Foreskin melanocyte (primary cell): ENCODE measurements at places on chromosomes 12 and 14.

GRCh38 chr14:99554757-99555531, 49.1 kb downstream of the CCDC85C start:
- DNase-seq = no peak

- no peak for DNase-seq
Observed at GRCh38 chr12:70408004-70408790, 42.1 kb downstream of the KCNMB4 start.

GRCh38 chr14:65042731-65043372, 56.2 kb downstream of the FNTB start:
- DNase-seq = no peak

DNA sequence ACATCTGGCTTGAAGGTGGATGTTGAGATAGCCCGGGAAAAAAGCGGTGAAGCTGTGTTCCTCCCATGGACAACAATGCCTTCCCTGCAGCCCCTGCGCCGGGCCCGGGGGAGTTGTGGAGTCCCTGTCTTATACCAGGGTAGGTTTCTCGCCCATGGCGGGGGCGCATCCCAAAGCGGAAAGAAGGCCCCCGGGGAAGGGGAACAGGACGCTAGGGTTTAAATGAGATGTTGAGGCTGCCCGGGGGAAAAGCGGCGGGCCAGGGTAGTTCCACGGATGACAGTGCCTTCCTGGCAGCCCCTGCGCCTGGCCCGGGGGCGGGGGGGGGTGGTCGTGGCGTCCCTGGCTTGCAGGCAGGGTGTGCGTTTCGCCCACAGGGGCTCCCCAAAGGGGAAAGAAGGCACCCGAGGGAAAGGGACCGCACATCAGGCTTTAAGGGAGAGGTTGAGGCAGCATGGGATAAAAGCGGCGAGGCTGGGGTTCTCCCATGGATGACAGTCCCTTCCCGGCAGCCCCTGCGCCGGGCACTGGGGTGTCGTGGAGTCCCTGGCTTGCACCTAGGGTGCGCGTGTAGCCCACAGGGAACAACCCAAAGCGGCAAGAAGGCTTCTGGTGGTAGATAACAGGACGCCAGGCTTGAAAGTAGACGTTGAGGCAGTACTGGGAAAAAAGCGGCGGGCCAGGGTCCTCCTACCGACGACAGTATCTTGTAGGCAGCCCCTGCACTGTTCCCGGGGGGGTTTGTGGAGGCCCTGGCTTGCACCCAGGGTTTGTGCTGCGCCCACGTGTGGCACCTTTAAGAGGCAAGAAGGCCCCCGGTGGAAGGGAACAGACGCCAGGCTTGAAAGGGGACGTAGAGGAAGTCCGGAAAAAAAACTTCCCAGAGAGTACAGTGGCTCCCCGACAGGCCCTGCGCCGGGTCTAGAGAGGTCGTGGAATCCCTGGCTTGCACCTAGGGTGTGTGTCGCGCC, 160.8 kb upstream of the ALG10B start:
- DNase-seq = no peak

GRCh38 chr12:124517260-124518050, 50.0 kb downstream of the NCOR2 start:
- DNase-seq = no peak

- no peak for DNase-seq
Observed at GRCh38 chr14:32472076-32472475, 143.0 kb downstream of the AKAP6 start.

DNA sequence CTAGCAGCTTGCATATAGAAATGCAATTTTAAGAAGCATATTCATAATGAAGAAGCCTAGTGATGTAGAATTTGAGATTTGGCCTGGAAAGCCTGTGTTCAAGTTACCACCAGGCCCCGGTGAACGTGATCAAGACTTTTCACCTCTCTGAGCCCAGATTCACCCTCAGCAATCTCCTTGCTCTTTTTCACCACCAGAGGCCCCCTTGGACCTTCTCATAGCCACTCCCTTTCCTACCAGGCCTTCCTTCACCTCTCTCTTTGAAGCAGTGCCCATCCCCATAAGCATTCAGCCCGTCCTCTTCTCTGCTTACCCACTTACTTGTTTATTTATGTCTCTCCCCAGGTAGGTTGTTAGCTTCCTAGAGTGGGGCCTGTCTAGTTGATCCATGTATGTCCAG, 1280.9 kb downstream of the AACS start:
- DNase-seq = no peak

DNA sequence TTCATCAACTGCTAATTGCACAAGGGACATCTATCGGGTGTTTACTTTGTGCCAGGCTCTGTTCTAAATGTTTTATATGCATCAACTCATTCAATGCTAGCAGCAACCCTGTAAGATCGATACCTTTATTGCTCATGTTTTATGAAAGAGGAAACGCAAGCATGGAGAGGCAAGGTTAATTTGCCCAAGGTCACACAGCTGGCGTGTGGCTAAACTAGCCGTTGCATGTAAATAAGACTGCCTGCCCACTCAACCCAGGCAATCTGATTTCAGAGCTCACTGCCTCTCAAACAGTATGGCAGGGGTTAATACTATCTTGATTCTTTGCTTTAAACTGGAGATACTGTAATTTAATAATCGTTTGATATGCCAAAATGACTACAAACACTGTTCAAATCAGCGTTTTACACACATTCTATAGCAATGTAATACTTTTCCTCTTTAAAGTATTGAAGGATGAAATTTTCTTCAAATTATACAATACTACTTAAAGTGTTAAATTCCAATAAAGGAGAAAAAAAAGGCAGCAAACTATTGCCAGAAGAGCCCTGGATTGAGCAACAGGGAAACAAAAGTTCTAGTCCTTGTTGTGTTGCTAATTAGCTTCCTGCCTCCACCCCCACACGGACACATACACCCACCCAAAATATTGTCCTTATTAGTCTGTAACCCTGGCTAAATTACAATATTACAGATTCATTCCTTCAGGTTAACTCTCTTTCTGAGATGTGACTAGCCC, 39.1 kb upstream of the DHRS7 start:
- DNase-seq = no peak

GRCh38 chr12:118727979-118728366, 253.4 kb upstream of the SRRM4 start:
- no peak for DNase-seq

GRCh38 chr12:56699020-56699661, 11.1 kb upstream of the PTGES3 start:
- no peak for DNase-seq

- DNase-seq = no peak
Observed at GRCh38 chr14:100176811-100177327, 17.4 kb upstream of the DEGS2 start.

DNA sequence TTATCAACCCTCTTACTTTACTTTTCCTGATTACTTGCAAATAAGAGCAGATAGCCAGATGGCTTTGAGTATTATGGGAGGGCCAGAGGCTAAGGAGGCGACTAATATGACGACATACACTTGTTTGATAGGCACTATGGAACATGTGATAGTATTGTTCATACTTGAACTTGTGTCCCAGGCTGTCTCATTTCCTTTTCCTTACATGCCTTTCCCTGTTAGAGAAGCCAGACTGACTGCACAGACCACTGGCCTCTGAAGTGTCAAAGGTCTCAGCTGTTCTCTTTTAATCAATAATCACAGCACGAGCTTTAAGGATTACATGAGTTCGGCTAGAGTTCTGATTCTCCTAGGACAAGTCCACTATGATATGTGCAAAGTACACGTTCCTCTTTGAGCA, 326.0 kb downstream of the PRKD1 start:
- peak; percentile 11 for DNase-seq

DNA sequence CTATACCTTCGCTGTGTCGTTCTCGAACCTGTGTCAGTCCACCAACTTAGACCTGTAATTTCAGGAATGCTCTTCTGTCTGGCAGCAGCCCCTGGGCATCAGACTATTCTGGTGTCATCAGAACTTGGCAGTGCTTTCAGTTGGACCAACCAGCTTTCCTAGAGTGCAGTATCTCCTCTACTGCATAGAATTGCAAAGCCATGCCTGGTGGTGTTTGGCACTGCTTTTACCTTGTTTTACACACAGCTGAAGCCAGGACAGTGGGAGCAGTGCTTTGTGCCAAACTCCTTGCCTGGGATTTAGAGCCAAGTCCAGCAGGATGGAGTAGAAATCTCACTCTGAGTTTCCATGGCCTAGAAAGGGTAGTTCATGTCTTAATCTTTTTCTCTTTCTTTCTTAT, 1.5 kb downstream of the FLVCR2 start:
- DNase-seq = no peak

DNA sequence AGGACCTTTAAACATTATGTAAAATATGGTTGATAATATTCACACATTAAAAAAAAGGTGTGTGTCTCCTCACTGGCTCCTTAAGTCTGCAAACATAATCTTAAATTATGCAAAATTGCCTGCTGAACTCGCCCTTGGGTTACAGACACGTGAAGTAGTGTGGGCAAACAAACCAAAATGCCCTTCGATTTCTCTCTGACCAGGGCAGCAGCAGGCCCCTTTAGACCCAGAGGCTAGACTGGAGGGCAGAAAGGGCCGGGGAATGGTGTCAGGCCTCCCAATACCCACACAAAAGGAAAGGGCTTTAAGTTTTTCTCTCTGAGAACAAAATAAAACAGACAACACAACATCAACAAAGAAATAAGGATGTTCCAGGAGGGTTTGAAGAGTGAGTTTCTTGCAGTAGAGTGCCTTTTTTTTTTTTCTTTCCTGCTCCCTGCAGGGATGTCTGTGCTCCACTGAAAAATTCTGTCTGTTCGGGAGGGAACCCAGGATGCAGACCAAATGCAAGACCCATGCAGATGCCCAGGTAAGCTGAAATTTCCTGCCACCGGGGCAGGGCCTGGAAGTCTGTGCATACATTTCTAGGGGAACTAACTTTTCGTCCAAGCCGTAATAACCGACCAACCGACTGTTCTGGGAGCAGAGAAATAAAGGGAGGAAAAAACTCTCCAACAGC, 1.7 kb downstream of the TBX3 start:
- no peak for DNase-seq

GRCh38 chr14:100582496-100583165, 4.6 kb downstream of the BEGAIN start:
- no peak for DNase-seq

- DNase-seq = no peak
Observed at GRCh38 chr12:54949073-54949711, 35.4 kb downstream of the TESPA1 start.

DNA sequence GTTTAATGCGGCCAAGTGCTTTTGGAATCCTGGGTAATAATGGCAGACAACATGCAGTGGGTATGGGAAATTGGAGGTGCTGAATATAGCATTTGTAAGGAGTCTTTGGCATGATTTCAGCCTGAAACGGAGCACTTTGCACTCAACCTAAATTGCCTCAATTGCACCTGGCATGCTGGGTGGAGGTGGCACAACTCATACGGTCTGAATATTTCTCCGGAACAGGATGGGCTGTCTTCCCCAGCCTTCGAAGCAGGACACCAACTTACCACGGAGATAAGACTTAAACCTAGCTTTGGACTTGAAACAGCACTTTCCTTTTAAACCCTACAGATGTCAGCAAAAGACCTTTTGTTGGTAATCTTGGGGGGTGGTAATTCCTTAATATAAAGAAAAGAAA, 153.7 kb upstream of the SRRM4 start:
- no peak for DNase-seq

DNA sequence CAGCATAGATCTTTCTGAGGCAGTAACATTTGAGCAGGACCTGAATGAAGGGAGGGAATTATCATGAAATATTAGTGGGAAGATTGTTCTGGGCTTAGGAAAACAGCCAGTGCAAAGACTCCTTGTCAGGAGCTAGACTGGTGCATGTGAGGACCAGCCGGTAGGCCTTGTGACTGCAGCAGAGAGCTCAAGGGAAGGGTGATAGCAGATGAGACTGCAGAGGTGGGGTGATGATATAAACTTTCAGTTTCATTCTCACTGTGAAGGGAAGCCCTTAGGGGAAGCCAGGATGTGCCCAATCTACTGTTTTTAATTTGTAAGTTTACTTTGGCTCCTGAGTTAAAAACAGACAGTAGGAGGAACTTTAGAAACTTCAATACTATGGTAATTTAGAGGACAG, 12.4 kb downstream of the IL22 start:
- DNase-seq = no peak

GRCh38 chr14:57576498-57576897, 82.8 kb upstream of the CCDC198 start:
- no peak for DNase-seq

DNA sequence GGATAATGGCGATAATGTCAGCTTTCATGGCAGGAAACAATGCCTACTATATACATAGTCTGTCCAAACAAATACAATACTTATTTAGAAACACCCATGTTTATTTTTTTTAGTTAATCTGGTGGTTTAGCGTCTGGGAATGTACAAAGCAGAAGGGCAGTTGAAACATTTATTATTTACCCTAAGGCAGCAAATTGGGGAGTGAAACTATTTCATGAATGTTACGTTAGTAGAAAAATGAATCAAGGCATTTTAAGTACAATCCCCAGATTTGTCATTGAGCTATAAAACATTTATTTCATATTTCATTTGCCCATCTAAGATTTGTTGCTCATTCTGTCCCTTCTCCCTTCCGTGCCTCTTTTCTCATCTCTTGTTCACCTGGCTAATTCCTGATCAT, 87.1 kb upstream of the ATF1 start:
- peak; percentile 83 for DNase-seq

DNA sequence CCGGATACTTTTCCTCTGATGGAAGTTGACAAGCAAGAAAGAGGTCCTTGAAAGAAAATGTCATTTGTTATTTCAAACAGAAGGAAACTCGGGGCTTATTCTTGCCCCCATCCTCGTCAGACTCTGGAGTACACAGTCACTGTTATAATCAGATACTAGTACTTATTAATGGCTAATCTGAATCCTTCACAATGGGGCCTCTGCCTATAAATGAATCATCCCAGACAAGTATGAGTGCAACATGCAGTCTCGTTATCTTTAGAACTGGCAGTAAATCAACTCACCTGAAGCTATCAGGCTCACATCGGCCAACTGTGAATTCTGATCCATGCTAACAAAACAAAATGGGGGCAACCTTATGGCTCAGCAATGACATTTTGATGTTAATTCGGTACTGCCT, 216.7 kb downstream of the GRIN2B start:
- DNase-seq = no peak

GRCh38 chr12:116929885-116930284, 19.1 kb downstream of the FBXW8 start:
- peak; percentile 81 for DNase-seq

DNA sequence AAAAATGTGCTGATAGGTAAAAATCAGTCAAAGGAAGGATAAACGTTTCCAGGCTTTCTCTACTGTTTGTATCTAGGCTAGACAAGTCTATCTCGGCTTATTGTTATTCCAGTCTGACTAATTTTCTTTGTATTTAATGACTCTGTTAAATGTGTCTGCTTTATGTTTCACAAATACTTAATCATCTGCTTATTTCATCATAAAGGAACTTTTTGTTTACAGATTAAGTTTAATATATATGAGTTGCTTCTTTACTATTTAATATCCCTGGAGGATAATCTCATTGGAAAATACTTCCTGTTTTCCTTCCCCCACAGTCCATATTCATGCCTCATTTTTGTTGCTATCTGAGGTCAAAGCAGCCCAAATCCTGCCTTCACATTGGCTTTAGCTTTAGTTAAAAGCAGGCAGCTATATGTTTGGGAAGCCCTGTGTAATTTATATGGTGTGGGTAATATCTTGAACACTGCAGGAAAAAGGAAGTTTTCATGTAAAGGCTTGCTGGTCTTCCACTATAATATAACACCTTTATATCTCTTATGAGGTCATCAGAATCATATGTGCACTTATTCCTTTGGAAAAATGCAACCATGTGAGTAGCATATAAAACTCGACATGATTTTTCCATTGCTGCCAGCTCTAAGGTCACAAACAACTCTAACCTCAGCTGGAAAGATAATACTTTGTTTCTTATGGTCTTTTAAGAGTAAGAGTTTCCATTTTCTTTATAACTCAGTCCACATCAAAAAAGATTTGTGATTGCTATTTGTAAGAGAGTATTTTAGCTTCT, 76.8 kb downstream of the ALX1 start:
- DNase-seq = no peak
